Naive B cell (primary cell): ENCODE measurements at places on chromosomes 7 and 10.

GRCh38 chr10:241966-242643 lies 106.8 kb downstream of the ZMYND11 start:
- DNase-seq: no peak

GRCh38 chr7:87216701-87217508 lies 2.6 kb downstream of the TMEM243 start:
- peak; percentile 76 for DNase-seq

- DNase-seq: no peak
Observed at GRCh38 chr7:135808206-135808605, 59.6 kb upstream of the FAM180A start.

DNA sequence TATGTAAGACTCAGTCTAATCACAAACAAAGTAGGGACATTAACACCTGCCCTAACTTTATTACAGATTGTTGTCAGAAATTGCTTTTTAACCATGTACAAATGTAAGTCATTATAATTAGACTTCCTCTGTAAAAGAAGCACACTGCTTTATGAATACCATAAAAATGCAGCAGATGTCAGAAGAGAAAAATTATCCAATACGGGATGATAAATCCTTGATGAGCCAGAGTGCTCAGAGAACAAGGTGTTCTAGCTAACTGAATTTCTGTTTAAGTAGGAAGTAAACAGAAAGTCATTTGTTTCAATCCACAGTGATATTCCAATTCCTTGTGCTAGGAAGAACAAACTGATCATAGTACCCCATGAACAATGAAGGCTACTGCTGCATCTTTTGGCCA lies 54.6 kb upstream of the BMPER start:
- DNase-seq: no peak

GRCh38 chr10:131135716-131136115 lies 175.8 kb downstream of the TCERG1L start:
- no peak for DNase-seq

DNA sequence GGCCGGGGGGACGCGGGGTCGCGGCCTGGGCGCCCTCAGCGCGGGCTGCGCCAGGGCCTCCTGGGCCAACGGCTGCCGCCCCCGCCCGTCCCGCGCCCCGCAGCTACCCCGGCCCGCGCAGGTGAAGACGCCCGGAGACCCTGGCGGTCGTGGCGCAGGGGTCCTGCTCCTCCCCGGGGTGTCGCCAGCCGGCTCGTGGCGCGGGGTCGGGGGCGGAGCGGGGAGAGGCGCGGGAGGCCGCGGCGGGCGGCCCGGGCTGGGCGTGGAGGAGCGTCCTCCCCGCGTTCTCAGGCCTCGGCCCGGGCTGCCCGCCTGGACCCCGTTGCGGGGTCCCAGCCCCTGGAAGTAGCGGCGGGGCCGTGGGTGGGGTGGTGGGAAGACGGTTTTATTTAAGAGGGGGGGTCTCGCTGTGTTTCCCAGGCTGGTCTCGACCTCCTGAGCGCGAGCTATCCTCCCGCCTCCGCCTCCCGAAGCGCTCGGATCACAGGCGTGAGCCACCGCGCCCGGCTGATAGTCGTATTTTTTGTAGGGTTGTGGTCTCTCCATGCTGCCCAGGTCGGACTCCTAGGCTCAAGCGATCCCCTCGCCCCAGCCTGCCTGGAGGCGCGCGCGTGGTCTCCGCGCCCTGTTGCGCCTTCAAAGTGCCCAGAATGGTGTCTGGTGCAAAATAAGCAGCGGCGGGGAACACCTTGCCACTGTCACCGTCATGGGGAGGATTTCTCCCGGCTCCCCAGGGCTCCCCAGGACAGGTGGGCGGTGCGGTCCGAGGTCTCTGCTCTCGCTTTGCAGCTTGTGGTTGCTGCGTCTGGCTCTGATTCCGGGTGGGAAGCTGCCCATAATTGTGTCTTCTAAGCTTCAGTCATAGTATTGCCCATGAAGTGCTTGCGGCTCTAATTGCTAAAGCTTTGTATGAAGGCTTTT lies 15.3 kb upstream of the SUN1 start:
- no peak for DNase-seq

- no peak for DNase-seq
Observed at GRCh38 chr7:4058158-4058557, 623.9 kb upstream of the FOXK1 start.

- no peak for DNase-seq
Observed at GRCh38 chr10:126670895-126671261, 385 bp upstream of the C10orf90 start.

DNA sequence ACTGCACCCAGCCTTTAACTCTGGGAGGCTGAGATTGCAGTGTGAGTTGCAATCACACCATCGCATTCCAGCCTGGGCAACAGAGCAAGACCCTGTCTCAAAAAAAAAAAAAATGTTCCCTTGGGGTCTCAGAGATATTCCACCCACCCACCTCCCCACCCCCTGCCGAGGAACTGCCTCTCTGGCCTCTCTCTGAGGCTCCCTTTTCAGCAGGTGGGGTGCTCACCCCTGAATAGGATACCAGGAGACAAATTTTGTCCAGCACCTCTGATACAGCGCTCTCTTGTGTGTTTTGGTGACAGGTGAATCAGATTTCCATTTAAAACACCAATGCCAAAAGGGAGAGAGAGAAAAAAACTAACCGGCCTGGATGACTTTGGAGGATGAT lies 92.6 kb upstream of the KIF5B start:
- no peak for DNase-seq

- no peak for DNase-seq
Observed at GRCh38 chr10:18554479-18554878, 96.9 kb downstream of the NSUN6 start.

- DNase-seq: no peak
Observed at GRCh38 chr7:152137476-152138025, 112.1 kb downstream of the GALNT11 start.

GRCh38 chr7:43905956-43906330 lies 453 bp downstream of the URGCP start:
- peak; percentile 9 for DNase-seq

DNA sequence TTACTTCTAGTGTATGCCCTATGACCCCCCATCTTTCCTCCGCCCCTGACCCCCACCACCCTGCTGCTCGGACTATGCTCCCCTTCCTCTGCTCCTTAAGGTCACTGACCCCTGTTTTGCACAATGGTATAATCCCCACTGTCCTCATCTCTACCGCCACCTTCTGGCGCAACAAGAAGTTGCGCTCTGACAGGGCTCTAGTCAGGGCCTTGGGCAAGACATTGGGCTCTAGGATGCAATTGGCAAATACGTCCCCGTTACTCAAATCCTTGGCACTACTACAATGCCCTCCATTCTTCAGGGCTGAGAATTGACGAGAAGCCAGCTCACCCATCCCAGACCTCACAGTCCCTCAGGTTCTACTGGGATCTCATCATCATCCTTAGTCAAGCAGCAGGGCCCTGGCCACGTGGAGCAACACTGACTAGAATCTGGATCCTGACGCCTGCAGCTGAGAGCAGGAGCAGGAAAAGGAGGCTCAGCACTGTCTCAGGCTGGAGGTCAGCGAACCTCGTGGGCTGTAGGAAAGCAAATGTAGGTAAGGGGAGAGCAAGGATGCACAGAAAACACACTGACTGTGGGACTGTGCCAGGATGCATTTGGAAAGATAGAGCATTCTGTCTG lies 10.6 kb downstream of the LRIT2 start:
- no peak for DNase-seq

DNA sequence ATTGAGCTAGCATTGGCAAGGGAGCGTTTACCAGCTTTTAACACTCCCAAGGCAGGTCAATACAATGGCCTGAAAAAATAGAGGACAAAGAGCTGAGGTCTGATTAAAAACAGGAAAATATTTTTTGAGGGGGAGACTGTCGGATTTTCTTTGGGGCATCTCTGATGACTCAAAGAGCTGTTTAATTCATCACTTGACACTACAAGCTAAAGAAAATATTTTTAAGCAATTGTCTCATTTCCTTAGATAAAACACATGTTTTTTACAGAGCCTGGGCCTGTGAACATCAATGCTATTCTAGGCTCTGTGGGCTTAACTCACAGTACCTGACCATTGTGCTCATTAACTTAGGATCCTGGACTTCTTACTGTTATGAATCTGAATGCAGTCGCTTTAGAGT lies 100.8 kb downstream of the NRP1 start:
- no peak for DNase-seq

GRCh38 chr7:20541608-20542349 lies 73.7 kb upstream of the ABCB5 start:
- no peak for DNase-seq

- no peak for DNase-seq
Observed at GRCh38 chr10:63886281-63887022, 365.3 kb downstream of the REEP3 start.

- DNase-seq: no peak
Observed at GRCh38 chr7:37285706-37286453, 162.8 kb downstream of the ELMO1 start.

- no peak for DNase-seq
Observed at GRCh38 chr7:94975336-94975735, 67.9 kb downstream of the PPP1R9A start.

DNA sequence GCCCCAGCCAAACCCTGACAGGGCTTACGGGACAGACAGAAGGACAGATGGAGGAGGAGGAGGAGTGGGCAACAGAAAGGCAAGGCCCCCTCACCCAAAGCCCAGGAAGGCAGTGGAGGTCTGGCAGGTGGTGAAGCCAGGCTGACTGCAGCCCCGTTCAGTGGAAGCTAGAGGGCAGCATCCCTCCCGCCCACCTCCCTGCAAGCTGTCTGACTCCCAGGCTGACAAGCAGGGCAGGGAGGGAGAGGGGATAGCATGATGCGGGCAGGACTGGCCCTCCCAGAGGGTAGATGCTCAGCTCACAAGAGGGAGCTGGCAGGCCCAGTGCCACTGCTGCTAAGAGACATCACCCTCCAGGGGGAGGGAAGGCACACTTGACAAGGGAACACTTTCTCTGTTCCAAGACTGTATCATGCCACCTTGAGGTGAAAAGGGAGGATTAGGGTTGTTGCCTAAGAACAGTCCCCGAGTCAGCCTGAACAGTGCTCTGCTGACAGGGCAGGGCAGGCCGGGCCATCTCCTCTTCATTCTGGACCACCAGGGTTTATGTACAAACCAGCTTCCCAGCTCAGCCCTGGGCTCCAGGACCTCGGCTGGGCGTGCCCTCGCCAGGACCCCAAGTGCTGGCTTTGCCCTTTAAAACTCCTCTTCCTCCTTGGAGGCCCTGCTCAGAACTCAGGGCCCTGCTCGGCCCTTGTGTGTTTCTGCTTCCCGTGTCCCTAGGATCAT lies 61.8 kb downstream of the RASGEF1A start:
- DNase-seq: peak; percentile 27
